Endothelial cell of umbilical vein (primary cell): ENCODE measurements at places on chromosomes 1 and 21.

DNA sequence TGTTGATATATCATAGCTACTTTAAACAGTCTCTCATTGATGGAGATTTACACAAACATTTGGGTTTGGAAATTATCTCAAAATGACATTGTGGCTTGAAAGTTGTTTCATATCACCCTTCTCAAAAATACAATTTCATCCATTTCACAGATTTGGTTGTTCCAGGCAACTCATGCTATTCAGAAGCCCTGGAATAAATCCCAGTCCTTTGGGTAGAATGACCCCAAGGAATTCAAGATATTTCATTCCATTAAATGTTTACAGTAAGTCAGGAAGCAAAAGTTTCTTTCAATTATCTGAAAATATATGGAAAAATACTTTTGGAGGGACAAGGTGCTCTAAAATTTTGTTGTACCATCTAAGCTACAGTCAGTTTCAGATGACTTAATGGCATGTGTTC is 27.1 kb downstream of the MPZL1 start:
- H3K36me3 ChIP-seq, result no peaks in the 10 kb centered on the region
- peaks cover 2% of the 10 kb centered on the region for H3K4me1 ChIP-seq
- no peaks in the 10 kb centered on the region for H3K27me3 ChIP-seq
- no peak overlapping the region for H3K27ac ChIP-seq
- no peak overlapping the region for H3K4me3 ChIP-seq
- DNase-seq, result no peak

- H3K4me3 ChIP-seq, result no peak overlapping the region
- H3K27ac ChIP-seq, result no peak overlapping the region
- DNase-seq, result no peak
- H3K27me3 ChIP-seq, result no peaks in the 10 kb centered on the region
- no peaks in the 10 kb centered on the region for H3K4me1 ChIP-seq
Measured at GRCh38 chr1:48761986-48762385, 14.7 kb downstream of the BEND5 start.

DNA sequence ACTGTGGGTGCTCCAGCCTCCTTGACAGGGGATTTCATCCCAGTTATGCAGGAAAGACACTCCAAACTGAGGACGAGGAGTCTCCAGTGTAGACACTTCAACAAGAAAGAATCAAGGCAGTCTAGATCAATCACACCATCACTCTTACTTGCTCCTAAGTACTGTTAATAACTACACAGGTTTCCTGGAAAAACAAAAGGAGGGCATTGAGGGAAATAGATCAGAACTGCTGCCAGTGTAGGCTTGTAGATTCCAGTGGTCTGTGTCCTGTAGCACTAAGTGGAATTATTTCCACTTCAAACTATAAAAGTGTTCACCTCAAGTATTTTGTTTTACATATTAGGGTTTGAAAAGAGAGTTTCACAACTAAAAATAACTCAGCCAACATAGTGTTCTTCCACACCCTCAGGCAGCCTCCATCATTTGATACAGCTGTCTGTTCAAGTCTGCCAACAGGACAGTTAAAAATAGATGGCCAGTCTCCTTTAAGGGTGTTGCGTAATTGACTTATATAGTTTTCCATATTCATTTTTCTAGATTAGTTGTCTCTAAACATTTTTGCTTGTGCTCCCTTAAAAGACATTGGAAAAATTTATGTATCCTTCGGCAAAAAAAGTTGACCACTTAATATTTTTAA is 32.0 kb upstream of the AGL start:
- H3K27ac ChIP-seq, result no peak overlapping the region
- no peaks in the 10 kb centered on the region for H3K27me3 ChIP-seq
- H3K4me3 ChIP-seq, result no peak overlapping the region
- DNase-seq, result no peak
- H3K36me3 ChIP-seq, result no peaks in the 10 kb centered on the region

GRCh38 chr21:39047046-39047445 is 136.2 kb downstream of the PSMG1 start:
- no peak overlapping the region for H3K4me3 ChIP-seq
- no peak overlapping the region for H3K27ac ChIP-seq
- H3K36me3 ChIP-seq, result no peaks in the 10 kb centered on the region
- H3K4me1 ChIP-seq, result peaks cover 3% of the 10 kb centered on the region

- no peak overlapping the region for H3K4me3 ChIP-seq
- no peaks in the 10 kb centered on the region for H3K4me1 ChIP-seq
- DNase-seq, result no peak
- H3K27me3 ChIP-seq, result peaks cover 2% of the 10 kb centered on the region
- H3K36me3 ChIP-seq, result no peaks in the 10 kb centered on the region
- no peak overlapping the region for H3K27ac ChIP-seq
Measured at GRCh38 chr21:45246386-45247320, 41.0 kb downstream of the POFUT2 start.

DNA sequence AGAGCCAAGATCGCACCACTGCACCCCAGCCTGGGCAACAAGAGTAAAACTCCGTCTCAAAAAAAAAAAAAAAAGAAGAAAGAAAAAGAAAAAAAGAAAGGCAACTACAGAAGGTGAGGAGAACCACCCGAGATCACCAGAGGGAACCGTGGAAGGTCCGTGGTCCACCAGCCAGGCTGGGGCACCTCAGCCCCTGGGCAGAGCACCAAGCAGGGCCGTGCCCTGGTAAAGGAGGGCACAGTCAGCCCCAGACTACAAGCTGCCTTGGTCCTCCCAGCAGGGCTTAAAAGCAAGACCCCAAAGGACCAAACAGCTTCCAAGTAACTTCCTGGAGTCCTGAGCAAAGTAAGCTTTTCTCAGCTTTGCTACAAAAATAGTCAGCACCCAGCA is 8.8 kb upstream of the SAMD11 start:
- peaks cover 10% of the 10 kb centered on the region for H3K27me3 ChIP-seq
- no peaks in the 10 kb centered on the region for H3K36me3 ChIP-seq
- no peaks in the 10 kb centered on the region for H3K4me1 ChIP-seq
- H3K4me3 ChIP-seq, result no peak overlapping the region
- DNase-seq, result no peak

- H3K4me1 ChIP-seq, result no peaks in the 10 kb centered on the region
- no peak overlapping the region for H3K4me3 ChIP-seq
- H3K36me3 ChIP-seq, result no peaks in the 10 kb centered on the region
- no peak for DNase-seq
- no peaks in the 10 kb centered on the region for H3K27me3 ChIP-seq
Measured at GRCh38 chr21:42758721-42759593, 105.5 kb downstream of the PDE9A start.

- DNase-seq, result no peak
- H3K4me1 ChIP-seq, result peaks cover 5% of the 10 kb centered on the region
- H3K36me3 ChIP-seq, result no peaks in the 10 kb centered on the region
- no peak overlapping the region for H3K27ac ChIP-seq
Measured at GRCh38 chr1:59761443-59761842, 53.3 kb upstream of the HOOK1 start.

- H3K36me3 ChIP-seq, result no peaks in the 10 kb centered on the region
- DNase-seq, result no peak
- no peak overlapping the region for H3K4me3 ChIP-seq
- H3K4me1 ChIP-seq, result no peaks in the 10 kb centered on the region
Measured at GRCh38 chr1:95203908-95204437, 30.0 kb upstream of the RWDD3 start.

DNA sequence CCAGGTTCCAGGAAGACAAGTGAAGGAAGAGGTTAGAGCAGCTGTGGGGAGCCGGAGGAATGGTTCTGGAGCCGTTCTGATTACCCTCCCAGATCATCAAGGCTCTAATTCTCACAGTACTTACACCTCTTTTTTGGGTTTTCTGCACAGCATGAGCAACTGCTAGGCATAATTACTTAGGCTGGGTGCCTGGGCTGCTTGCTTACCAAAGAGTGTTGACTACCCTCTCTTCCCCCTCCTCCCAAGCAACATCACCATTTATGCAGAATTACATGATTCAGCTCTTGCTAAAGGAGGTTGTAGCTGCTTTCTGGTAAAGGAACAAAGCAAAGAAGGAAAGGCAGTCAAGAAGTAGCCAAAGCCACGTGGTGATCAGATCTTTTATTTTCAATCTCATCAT is 397.2 kb downstream of the KCNH1 start:
- no peaks in the 10 kb centered on the region for H3K4me1 ChIP-seq
- no peaks in the 10 kb centered on the region for H3K27me3 ChIP-seq
- no peak overlapping the region for H3K27ac ChIP-seq
- no peak for DNase-seq
- H3K36me3 ChIP-seq, result no peaks in the 10 kb centered on the region
